Activated T-helper 2 cell treated with anti-CD3 and anti-CD28 coated beads, Interferon-gamma antibody, Interleukin-2, Interleukin-4, amounts not matched to agents 10 μg/mL and 5 μg/mL and 100 μg/mL, durations not matched to agents 14 hours and 24 hours and 36 hours (primary cell): ENCODE measurements at places on chromosomes 16 and 17.

GRCh38 chr16:49593424-49594040 is 219.9 kb downstream of the C16orf78 start:
- peaks cover 2% of the 10 kb centered on the region for H3K4me1 ChIP-seq
- DNase-seq: no peak
- no peak overlapping the region for H3K27ac ChIP-seq
- H3K36me3 ChIP-seq: no peaks in the 10 kb centered on the region
- no peak overlapping the region for H3K4me3 ChIP-seq
- H3K27me3 ChIP-seq: peaks cover 9% of the 10 kb centered on the region

DNA sequence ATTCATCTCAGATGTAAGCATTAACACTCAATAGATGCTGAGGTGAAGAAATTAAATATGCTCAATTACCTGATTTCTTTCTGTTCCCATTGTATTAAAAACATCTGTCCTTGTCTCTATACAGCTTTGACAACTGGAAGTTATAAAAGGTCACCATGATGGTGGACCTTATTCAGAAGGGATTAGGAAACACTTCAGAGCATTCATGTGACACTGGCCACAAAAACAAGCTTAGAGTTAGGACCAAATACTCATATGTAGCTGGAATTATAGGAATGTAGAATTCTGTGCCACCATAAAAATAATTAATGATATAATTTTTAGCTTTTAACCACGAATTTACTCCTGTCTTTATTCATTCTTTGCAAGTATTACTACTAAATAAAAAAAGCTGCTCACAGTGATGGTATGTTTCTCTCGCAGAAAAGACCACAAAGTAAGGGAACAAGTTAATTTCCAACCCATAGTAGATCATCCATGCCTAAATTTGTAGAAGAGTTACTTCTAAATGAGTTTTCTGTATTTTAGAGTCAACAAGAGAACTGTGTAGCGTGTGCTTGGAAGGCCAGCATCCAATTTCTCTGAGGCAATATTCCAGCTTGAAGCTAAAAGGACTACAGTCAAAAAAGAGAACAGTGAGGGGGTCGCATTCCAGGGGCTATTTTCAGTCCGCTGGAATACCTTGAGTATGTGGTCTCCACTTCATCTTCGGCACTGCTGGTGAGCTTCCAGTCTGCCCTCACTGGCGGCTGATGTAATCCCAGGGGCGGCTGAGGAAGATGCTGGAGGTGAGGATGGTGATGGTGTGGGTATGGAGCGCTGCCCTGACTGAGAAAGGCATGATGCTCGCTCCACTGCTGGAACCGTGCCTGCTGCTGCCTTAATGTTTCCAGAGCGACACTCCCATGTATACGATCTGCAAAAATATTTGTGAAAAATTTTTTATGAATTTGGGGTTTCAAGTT is 63.7 kb downstream of the CACNG1 start:
- H3K4me3 ChIP-seq: no peak overlapping the region
- no peak for DNase-seq
- no peaks in the 10 kb centered on the region for H3K27me3 ChIP-seq

DNA sequence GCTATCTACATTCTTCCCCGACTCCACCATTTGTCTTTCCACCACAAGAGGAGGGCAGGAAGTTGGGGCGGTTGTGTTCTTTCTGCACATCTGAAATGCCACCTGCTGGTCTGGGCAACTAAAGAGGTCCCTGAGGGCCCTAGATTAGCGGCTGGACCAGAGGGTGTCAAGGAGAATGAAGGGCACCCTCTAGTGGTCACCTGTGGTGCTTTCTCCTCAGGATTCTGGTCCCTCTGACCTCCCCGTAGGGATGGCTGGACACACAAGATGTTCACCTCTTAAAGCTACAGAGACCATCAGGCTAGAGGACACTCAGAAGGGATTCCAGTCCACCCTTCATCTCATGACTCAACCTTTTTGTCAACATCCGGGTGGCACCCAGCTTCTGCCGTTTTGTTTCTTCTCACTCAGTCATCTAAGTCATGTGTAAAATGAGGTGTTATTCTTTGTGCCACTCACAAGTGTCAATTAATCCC is 2.9 kb upstream of the SCIMP start:
- H3K4me1 ChIP-seq: peaks cover 4% of the 10 kb centered on the region
- H3K27ac ChIP-seq: no peak overlapping the region
- peak; percentile 24 for DNase-seq
- H3K27me3 ChIP-seq: no peaks in the 10 kb centered on the region
- H3K36me3 ChIP-seq: no peaks in the 10 kb centered on the region

DNA sequence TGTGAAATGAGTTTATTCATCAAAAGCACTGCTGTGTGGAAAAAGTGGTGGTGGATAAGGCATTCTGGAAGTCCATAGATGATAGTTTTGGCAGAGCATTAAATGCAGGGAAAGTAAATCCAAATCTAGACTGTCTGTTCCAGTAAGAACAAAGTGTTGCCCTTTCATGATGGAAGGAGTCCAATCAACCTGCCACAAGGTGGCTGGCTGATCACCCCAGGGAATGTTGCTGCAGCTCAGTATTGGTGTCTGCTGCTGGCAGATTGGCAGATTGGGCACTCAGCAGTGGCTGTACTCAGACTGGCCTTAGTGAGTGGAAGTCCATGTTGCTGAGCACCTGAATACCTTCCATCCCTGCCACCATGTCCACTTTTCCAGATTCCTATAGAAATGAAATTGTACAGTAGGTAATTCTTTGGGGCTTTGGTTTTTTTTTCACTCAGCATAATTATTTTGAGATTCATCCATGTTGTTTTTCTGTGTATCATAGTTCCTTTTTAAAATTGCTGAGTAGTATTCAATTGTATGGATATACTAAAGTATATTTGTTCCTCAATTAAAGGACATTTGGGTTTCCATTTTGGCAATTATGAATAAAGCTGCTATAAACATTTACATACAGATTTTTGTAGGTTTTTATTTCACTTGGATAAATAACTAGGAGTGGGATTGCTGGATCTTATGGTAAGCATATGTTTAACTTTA is 14.3 kb downstream of the DYNLL2 start:
- H3K27me3 ChIP-seq: peaks cover 7% of the 10 kb centered on the region
- peaks cover 2% of the 10 kb centered on the region for H3K4me1 ChIP-seq
- H3K27ac ChIP-seq: no peak overlapping the region
- no peak for DNase-seq
- peaks cover 17% of the 10 kb centered on the region for H3K36me3 ChIP-seq
- H3K4me3 ChIP-seq: no peak overlapping the region

DNA sequence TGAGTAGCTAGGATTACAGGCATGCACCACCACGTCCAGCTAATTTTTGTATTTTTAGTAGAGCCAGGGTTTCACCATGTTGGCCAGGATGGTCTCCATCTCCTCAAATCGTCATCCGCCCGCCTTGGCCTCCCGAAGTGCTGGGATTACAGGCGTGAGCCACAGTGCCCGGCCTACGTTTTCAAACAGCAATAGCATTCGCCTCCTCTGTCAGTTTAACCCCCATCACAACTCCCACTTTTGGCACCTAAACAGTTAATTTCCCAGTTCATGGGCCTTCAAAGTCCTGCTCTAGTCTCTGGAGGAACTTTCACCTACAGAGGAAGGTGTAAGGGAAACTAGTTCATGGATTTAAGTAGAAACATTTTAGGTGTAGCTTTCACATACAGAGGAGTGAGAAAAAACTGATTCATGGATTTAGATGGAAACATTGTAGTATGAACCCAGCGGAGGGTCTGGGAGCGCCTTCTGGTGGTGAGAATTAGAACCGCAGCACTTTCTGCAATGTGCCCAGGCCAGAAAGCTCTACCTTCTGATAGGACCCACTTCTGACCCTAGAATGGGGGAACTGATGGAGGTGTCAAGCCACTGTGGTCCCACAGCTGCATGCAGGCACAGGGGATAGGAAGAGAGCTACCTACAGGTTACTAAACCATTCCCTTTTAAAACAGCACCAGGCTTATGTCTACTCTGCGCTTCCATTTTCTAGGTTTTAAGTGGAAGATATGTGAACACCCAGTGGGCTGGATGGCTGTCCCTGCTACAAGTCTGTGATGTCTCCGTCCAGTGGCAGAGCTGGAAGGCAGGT is 12.0 kb upstream of the MEOX1 start:
- H3K27me3 ChIP-seq: peaks cover 9% of the 10 kb centered on the region
- peak; percentile 62 for DNase-seq
- H3K27ac ChIP-seq: no peak overlapping the region
- H3K4me3 ChIP-seq: no peak overlapping the region

GRCh38 chr16:2170080-2170479 is 14.5 kb downstream of the TRAF7 start:
- H3K27me3 ChIP-seq: no peaks in the 10 kb centered on the region
- no peak overlapping the region for H3K27ac ChIP-seq
- peaks cover 27% of the 10 kb centered on the region for H3K36me3 ChIP-seq

DNA sequence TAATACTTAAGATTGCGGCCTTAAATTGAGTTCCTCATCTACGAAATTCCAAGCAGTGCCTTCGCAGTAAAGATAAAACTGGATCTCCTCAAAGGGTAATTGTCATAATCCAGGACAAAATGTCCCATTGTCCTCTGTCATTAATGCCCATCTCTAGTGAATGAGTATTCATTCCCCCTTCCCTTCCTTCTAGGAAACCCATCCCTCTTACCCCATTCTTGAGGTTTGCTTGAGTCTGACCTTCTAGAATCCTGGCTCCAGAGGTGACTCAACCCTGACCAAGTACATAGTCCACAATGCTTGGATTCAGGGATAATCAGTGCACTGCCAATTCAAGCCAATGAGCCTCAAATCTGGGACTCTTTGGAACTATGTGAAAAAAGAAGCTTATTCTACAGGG is 47.0 kb upstream of the MAF start:
- DNase-seq: no peak
- peaks cover 25% of the 10 kb centered on the region for H3K27me3 ChIP-seq
- no peaks in the 10 kb centered on the region for H3K36me3 ChIP-seq
- no peak overlapping the region for H3K27ac ChIP-seq

- no peak overlapping the region for H3K4me3 ChIP-seq
- DNase-seq: no peak
- no peak overlapping the region for H3K27ac ChIP-seq
- H3K4me1 ChIP-seq: peaks cover 3% of the 10 kb centered on the region
- no peaks in the 10 kb centered on the region for H3K27me3 ChIP-seq
These were observed 206.9 kb downstream of the WWOX start for GRCh38 chr16:78306361-78306760.

- DNase-seq: no peak
- H3K27ac ChIP-seq: no peak overlapping the region
- H3K4me3 ChIP-seq: no peak overlapping the region
- H3K27me3 ChIP-seq: no peaks in the 10 kb centered on the region
- H3K36me3 ChIP-seq: no peaks in the 10 kb centered on the region
These were observed 1259.0 kb upstream of the GOT2 start for GRCh38 chr16:59993101-59993500.

DNA sequence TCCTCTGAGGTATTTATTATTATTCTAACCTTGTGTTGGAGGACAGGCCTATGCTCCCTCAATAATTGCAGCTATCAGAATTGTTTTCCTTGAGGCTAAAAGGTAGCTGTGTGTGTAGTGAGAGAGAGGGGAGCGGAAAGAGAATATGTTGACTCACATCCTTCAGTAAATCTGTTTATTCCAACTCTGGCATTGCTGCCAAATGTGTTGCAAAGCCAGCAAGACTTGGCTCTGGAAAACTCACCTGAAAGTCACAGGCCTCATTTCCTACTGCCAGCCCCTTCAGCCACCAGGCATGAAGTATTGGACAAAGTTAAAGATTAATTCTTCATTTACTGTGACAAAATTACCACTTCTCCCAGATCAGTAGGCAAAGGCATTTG is 9.6 kb downstream of the CA10 start:
- H3K36me3 ChIP-seq: no peaks in the 10 kb centered on the region
- H3K27ac ChIP-seq: no peak overlapping the region
- DNase-seq: no peak

DNA sequence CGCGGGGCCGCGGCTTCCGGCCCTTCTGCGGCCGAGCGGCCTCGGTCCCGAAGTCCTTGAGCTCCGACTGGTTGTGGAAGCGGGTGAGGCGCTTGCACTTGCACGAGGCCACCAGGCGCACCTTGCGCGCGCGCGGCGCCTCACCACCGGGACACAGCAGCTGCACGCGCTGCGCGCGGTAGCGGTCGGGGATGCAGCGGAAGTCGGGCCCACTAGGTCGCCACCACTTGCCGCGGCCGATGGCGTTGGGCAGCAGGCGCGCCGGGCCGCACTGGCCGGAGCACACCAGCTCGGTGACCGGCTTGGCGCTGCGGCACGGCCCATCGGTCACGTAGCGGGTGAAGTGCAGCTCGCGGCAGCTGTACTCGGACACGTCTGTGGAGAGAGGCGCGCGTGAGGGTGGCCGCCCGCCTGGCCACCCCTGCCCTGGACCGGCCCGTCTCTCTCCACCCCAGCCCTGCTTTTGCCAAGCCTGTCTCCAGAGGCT is 3.2 kb downstream of the SOST start:
- H3K27me3 ChIP-seq: peaks cover 43% of the 10 kb centered on the region
- H3K4me1 ChIP-seq: peaks cover 11% of the 10 kb centered on the region
- H3K4me3 ChIP-seq: no peak overlapping the region

GRCh38 chr16:78773291-78773702 is 673.8 kb downstream of the WWOX start:
- H3K27me3 ChIP-seq: peaks cover 7% of the 10 kb centered on the region
- peaks cover 54% of the 10 kb centered on the region for H3K4me1 ChIP-seq
- H3K27ac ChIP-seq: peak overlapping the region; percentile 10
- H3K36me3 ChIP-seq: peaks cover 4% of the 10 kb centered on the region

DNA sequence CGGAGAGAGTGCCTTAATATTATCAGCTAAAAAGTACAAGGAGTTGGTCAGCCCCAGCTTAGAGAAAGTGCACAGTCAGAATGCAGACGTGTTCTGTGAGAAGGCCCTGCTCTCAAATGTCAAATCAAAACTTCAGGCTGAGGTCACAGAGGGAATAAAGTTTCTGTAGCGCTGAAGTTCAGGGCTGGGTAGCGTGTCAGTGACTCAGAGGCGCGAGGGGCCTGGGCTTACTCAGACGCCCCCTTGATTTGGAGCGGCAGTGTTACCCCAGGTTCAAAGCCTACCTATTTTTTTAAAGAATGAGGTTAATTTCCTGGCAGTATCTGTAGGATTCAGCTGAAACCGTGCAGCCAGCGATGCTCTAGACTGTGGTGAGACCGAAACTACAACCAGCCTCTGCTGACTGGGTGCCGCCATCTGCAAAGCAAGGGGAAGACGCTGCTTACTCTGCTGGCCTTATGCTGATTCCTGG is 4.8 kb downstream of the CIAO3 start:
- H3K4me3 ChIP-seq: peak overlapping the region; percentile 26
- no peaks in the 10 kb centered on the region for H3K27me3 ChIP-seq
- peaks cover 17% of the 10 kb centered on the region for H3K4me1 ChIP-seq
- DNase-seq: no peak
- H3K27ac ChIP-seq: peak overlapping the region; percentile 57
- H3K36me3 ChIP-seq: peaks cover 35% of the 10 kb centered on the region

DNA sequence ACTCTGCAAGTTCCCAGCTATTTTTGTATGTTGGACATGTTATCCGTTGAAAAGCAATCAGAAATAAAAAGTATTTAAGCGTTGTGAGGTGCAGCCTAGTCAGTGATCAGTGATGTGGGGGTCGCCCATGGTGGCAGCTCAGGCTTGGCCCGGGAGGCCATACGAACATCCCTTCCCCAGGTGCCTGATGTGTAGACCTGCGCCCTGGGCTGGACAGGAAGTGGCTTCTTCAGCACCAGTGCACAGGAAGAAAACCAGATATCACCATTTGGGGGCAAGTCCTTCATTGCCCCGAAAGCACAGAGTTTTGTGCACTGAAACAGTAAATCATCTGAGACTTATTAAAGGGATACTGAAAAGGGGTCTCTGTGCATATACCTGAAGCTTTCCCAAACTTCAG is 98.9 kb downstream of the SOCS1 start:
- peaks cover 32% of the 10 kb centered on the region for H3K36me3 ChIP-seq
- H3K4me3 ChIP-seq: no peak overlapping the region
- peak overlapping the region; percentile 73 for H3K27ac ChIP-seq
